Activated T-helper 1 cell treated with Interleukin-2 at 50 U/mL for 16 hours (primary cell): ENCODE measurements at places on chromosomes 12 and 14.

DNA sequence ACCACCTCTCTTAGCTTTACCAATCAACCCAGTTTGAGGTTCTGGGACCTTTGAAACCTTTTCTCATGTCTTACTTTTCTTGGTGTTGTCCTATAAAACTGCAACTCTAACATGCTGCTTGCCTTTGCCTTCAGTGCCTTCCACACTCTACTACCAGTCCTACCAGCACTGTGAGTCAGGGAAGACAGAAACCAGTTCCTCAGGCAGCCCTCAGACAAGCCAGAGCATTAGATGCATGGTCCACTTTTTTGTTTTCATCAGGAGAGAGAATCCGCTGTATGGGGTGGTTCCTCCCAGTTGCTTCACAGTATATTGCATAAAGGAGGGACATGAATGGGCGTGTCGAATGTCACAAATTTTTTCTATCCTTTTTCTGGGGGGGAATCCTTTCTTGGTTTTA, 17.3 kb upstream of the KLRB1 start:
- DNase-seq = no peak

DNA sequence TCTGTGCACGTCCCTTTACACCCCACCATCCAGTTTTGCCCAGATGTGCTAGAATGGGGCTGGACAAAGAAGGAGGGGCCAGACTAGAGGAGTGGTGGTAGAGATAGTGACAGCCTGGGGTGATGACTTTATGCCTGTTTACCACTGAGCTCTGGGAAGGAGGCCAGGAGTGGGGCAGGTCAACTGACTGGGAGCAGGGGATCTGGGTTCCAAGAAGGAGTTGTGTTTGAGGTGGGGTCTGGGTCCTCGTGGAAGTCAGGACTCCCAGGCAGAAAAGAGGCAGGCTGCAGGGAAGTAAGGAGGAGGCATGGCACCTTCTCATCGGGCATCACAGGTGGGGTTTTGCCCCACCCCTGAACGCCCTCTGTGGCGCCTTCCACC, 315 bp downstream of the LTB4R2 start:
- DNase-seq = no peak

- DNase-seq = no peak
Measured at GRCh38 chr14:98914942-98915341, 357.1 kb downstream of the BCL11B start.

- DNase-seq = peak; percentile 35
Measured at GRCh38 chr14:64726585-64726890, 22.3 kb downstream of the PLEKHG3 start.

DNA sequence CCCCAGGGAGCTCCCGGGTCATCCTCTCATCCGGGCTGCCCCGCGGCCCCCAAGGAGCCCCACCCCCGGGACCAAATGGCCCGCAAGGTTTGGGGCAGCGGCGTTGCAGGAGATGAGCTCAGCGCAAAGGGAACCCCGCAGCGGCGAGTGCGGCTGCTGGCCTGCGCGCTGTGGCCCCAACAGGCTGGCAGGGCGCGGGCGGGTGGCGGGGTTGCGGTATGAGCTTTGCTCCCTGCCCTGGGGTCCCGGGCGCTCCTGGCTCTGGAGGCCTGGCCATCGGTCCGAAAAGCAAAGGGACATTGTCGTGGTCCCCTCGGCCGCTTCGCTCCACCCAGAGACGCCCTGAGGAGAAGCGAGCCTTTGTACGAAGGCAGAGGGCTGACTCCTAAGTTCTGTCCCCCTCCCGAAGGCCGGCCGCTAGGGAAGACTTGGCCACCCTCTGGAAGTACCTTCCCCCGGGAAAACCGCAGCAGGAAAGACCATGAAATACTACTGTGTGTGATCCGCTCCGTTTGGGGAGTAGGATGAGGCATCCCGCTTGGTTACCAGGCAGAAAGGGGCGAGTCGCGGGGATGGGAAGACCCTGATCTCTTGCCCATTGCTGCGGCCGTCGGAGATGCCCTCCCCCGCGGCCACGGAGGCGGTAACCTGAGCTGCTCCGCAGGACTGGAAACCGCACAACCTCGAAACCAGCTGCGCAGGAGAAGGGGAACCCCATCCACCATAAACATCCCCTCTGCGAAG, 620 bp upstream of the NID2 start:
- no peak for DNase-seq

GRCh38 chr12:8844665-8845064, 22.2 kb downstream of the A2ML1 start:
- DNase-seq = no peak

DNA sequence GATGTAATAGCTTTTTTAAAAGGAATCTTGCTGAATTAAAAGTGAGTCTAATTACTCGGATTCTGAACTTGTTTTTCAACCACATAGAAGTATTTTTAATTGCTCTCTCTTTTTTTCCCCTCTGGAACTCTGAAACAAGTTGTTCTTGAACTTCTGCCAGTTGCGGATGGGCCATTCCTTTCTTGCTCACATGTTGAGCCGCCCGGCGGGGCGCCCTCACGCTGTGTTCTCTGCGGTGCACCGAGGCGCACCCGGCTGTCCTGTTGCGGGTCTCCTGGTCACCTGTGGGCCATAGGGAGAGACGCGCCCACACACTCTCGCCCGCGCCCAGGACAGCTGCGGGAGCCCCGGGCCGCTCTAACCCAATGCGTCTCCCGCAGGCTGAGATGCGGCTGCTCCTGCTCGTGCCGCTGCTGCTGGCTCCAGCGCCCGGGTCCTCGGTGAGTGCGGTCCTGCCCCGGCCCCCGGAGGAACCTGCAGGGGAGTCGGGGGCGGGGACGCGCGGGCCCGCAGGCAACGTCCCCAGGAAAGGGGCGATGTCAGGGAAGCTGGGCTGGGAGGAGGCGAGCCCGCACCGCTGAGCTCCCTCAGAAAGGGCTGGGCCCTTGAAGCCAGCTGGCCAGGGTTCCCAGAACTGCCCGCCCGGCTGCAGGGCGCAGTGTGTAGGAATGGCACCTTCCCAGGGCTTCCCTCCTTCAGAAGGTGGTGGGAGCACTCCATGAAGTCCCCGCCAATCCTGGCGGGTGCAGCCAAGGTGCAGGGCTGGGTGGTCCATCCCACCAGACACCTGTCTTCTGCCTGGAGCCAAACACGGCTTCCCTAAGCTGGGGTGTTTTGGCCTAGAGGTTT, 2.3 kb downstream of the PAPLN start:
- no peak for DNase-seq

DNA sequence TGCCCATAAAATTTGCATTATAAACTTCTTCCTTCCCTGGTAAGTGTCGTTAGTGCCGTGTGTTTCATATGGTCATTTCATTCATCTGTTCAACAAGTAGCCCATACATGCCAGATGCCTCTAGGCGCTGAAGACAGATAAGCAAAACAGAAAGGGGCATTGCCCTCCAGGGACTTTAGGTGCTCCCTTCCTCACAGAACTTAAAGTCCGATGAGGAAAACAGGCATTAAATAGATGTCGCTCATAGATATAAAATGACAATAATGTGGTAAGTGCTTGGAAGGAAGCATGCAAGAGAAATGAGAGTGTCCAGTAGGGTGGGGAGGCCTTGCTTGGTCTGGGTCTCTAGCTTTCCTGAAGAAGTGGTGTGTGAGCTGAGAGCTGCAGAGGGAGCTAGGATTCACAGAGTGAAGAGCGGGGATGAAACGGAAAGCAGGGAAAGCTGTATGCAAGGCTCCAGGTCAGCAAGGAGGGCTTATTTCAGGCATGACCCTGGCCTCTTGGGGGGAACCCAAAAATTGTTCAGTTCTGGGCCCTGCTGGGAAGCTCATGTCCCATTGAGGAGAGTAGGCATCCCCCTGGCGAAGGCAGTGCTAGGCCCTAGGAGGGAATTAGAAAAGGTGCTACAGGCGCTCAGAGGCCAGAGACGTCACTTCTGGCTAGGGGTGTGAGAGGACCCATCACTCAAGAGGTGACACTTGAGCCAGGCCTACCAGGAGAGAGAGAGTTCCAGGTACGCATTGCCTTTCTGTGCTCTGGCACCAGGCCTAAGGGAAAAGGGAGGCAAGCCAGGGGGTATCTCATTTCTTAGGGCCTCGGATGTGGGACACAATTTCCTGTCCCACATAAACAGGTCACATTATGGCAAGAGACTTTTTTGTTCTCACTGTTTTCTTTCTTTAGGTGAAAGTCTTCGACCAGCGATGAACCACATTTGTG, 11.9 kb downstream of the UBE3B start:
- no peak for DNase-seq

GRCh38 chr12:110577864-110578693, 5.0 kb downstream of the PPTC7 start:
- DNase-seq = no peak

DNA sequence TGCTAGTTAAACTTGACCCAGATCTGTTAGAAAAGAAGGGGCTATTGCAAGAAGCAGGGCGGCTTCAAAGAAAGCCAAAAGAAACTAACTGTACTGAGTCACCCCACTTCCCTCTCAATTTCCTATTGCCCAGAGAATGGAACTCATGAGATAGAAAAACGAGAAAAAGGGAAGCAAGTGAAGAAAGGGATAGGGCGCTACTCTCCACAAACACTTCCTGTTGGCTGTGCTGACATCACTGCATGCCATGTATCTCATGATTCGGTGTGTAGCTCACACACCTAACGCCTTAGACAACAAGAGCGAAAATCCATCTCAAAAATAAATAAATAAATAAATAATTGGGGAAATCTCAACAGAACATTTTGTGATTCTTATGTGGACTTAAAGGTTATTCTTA, 13.0 kb upstream of the P2RX4 start:
- no peak for DNase-seq

GRCh38 chr14:105890474-105891220, 364.3 kb downstream of the TMEM121 start:
- DNase-seq = no peak
